ENCODE measurements at places on chromosomes 5 and 9.
A peak's percentile ranks its signal among the peaks of the same experiment; 100 is the strongest.

- DNase-seq: peak; percentile 28
These were observed 23.4 kb downstream of the HNRNPK start for GRCh38 chr9:83956436-83957247.

- no peak for DNase-seq
These were observed 151.6 kb downstream of the SLIT3 start for GRCh38 chr5:169149317-169149716.

DNA sequence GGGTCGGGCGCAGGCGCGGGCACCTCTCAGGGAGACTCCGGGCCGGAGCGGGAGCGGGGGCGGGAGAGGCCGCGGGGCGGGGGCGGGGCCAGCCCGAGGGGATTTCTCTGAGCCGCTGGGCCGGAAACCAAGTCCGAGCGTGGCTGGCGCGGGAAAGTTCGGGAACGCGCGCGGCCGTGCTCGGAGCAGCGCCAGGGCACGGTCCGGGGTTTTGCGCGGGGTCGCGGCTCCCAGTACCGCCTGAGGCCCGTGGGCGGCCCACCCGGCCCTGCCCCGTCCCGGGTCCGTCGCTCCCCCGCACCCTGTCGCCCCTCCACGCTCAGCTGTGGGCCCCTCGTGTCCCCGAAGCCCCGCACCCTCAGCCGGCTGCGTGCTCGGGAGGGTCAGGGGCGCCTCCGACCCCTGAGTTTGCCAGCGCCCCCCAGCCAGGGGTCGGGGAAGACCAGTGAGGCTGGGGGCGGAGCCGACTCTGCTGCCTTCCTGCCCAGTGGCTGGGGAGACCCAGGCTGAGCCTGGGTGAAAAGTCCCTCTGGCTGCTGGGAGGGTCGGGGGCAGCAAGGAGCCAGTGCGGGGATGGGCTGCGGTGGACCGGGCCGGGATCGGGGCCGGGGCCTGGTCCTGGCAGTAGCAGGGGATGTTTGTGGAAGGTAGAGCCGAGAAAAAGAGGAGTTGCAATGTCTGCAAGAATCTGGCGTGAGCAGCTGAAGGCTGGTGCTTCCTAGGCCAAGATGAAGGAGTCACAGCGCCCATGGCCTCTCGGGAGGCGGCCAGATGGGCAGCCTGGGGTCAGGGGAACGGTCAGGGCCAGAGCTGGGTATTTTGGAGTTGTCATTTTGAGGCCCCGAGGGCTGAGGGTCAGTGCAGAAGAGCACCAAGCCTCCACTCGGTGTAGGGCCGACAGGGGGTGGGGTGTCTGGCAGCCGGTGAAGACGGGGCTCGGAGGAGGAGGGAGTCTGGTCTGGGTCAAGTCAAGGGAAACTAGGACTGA, 588 bp downstream of the TRAF2 start:
- peak; percentile 53 for DNase-seq

DNA sequence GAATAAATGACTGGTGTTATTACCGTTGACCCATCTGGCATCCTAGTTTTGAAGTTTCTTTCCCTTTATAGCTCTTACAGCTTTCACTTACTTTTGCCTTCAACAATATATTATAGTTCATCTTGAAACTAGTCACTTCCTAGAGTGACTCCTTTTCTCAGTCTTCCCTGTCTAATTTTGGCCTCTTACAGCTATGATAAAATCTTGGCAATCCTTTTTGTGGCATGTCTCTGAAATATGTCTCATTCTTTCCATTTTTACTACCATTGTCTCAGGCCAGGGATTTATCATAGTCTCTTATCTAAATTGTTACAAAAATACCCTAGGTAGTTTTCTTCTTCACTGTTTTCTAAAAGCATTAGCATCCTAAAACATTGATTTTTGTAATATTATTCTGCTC, 621.3 kb upstream of the ZNF608 start:
- DNase-seq: no peak

DNA sequence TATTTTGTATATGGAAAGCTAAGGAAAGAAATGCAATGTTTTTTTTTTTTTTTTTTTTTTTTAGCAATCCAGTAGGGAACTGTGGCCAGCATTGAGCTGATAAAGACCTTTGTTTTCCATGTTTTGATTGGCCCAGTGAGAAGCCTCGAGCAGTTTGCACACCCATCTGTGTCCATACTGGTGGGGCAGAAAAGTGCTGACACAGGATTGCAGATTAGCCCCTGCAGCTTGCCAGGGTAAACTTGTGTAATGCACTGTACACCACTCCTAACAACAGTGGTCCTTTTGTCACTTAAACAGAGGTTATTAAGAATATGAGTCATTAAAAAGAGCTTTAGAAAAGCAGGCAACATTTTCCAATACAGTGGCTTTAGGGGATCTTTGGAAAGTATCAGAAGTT, 132.8 kb upstream of the CDKN2B start:
- no peak for DNase-seq
